ENCODE measurements at places on chromosomes 13 and 19.

GRCh38 chr13:74251778-74252519 lies 117.7 kb upstream of the KLF12 start:
- DNase-seq, result peak; percentile 5

GRCh38 chr19:38840583-38840968 lies 9.0 kb upstream of the ECH1 start:
- no peak for DNase-seq

DNA sequence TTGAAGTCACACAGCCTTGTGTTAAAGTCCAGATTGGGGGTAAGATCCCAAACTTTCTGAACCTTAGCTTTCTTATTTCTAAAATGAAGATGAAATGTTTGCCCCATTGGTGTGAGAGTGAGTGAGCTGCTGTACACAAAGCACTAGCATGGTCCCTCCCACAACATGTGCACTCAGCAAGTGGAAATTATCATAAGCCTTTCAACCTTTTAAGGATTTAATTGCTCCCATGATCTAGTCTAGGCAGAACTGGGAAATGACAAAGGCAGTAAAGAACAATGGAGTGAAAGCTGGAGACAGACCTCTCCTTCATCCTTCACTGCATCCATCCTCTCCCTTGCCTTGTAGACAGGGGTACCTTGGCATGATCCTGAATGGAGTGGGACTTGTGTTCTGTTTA lies 76.0 kb upstream of the GPR12 start:
- DNase-seq, result no peak

- DNase-seq, result no peak
Measured at GRCh38 chr13:51440381-51440780, 12.5 kb downstream of the INTS6 start.

- DNase-seq, result no peak
Measured at GRCh38 chr13:36717966-36718545, 44.2 kb downstream of the SERTM1 start.

- no peak for DNase-seq
Measured at GRCh38 chr19:30202060-30202600, 170.1 kb upstream of the ZNF536 start.

- no peak for DNase-seq
Measured at GRCh38 chr13:102395174-102395573, 6.7 kb downstream of the FGF14 start.

DNA sequence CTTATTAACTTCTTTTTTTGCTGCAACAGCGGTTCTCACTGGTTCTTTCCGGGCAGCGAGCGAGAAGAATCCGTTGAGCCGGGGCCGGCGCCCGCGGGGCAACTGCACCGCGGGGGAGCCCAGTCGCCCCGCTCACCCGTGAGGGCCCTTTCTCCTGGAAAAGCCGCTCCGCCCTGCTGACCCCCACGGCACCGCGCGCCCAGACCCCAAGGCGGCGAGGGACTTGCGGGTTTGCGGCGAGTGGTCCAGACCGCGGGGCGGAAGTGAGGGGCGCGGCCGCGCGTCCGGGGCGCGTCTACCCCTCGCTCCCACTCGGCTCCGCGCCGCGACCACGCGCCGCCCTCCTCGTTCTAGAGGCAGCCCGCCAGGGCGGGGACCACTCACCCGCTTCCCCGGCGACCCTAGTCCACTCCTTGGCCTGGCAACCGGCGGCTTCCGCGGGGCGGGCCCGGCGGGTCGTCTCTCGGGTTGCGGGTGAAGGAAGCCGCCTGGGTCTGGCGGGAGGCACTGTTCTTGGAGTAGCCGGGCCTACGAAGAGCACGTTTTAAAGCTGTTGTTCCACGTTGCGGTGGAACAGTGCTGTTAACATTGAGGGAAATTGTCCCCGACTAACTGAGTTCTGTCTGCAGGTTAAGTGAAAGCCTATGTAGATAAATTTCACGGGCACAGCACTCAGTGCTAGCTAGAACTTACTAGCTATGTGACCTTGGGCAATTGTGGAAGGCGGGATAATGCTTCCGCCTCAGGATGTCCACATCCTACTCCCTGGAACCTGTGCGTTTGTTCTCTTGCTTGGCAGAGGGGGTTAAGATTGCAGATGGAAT lies at the start of gene NEK3:
TSS of gene NEK3 (minus strand) at position 439 of the 824 bp plus-strand sequence. CDS start 3,406 bp downstream, outside the sequence.
- DNase-seq, result peak; percentile 66

GRCh38 chr13:47548294-47548840 lies 452.7 kb downstream of the SUCLA2 start:
- no peak for DNase-seq

DNA sequence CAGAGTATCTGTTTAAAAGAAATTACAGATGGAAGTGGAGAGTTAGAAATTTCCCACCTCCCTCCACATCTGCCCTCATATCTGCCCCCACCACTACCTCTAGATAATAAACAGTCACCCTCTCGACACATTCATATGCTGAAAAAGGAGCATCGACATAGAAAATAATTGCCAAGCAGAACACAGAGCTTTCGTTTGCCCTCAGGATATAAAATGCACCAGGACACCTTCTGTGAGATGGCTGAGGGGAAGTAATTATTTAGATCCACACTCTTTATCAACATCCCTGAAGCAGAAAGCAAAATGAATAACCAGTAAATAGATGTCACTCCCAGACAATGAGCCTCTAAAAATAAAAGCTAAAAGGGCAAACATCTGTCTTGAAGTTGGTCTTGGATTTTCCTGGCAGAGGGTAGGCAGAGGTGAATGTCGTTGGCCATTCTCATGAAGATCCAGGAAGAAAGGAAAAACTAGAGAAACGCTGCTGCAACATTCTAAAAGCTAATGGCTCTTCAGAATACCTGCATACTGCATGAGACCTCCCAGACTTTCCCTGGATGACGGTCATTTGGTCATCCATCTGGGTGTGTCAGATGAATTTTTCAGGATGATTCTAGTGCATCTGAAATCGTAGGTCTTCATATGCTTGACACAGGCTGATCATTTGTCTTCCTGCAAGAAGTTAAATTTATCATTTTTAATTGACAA lies 527.5 kb downstream of the RFC3 start:
- no peak for DNase-seq

DNA sequence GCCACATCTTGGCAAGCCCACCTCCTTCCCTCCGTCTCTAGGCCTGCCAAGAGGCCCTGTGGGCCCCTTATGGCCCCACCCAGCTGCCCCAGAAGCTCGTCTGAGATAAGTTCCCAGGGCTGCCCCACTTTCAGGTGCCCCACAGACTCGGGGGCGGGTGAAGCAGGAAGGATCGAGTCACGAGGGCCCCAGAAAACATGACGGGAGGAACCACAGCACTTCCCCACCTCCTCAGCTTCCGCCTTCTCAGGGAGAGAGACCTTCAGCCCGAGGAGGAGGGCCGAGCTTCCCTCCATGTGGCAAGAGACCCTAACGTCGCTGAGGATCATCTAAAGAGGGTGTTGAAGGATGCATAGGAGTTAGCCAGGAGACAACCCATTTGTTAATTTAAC lies 4.5 kb upstream of the IL12RB1 start:
- peak; percentile 18 for DNase-seq

DNA sequence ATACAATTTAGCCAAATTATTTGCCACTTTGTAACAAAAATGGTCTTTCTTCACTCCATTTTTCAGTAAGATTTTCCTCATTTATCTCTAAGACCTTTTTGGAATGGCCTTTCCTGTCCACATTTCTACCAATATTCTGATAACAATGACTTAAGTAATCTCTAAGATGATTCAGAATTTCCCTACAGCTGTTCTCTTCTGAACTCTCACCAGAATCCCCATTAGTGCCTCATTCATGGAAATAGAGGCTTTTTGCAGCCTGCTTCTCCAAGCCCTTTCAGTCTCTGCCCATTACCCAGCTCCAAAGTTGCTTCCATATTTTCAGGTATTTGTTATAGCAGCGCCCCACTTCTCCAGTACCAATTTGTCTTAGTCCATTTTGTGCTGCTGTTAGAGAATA lies 867.0 kb downstream of the GPC5 start:
- DNase-seq, result no peak

DNA sequence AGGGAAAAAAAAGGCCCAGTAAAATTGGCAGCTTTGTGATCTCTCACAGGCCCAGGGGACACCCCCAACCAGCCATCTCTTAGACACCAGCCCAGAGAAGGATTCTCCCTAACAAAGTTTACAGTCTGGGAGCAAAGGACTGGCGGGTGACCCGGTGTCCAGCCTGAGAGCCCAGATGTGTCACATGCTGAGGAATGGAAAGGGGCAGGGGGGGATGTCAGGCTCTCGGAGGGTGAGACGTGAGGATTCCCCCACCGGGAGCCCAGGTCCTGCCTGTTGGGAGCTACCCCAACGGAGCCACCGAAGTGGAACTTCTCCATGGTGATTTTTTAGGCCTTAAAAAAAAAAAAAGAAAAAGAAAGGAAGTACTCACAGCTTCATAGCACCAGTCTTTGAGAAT lies 4.8 kb upstream of the CTXN1 start:
- no peak for DNase-seq

DNA sequence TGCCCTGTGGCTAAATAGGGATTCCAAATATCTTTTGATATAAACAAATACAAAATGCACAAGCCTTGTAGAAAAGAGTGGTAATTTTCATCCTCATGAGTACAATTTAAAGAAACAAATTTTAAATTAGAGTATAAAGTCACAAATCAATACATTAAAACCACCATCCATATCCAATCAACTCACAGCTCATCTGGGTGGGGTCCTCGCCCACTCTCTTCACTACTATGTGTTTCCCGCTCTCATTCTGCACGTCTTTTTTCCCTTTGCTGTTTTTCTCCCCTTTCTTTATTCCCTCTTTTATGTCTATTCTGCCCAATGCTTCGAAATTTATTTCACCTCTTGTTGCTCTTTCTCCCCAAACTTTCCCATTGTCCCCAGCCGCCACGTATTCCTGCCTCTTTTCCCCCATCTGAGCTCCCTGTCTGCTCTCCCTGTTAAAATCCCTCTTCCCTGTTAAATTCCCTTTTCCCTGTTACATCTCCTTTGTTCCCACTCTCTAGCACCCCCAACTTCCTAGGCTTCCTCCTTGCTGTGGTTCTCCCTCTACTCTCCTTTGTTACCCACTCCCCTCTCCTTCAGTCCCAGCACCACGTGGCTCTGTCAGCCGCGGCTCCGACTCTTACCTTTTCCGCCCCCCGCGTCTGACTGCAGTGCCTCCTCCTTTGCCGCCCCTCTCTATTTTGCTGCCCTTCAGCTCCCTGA lies 1.3 kb downstream of the ZNF616 start:
- DNase-seq, result peak; percentile 32

DNA sequence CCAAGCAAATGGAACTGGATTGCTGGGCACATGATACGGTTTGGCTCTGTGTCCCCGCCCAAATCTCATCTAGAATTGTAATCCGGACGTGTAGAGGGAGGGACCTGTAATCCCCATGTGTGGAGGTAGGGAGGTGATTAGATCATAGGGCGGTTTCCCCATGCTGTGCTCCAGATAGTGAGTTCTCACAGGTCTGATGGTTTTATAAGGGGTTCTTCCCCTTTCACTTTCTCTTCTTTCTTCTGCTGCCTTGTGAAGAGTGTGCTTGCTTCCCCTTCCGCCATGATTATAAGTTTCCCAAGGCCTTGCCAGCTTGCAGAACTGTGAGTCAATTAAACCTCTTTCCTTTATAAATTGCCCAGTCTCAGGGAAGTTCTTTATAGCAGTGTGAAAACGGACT lies 32.6 kb upstream of the MTIF3 start:
- DNase-seq, result no peak

DNA sequence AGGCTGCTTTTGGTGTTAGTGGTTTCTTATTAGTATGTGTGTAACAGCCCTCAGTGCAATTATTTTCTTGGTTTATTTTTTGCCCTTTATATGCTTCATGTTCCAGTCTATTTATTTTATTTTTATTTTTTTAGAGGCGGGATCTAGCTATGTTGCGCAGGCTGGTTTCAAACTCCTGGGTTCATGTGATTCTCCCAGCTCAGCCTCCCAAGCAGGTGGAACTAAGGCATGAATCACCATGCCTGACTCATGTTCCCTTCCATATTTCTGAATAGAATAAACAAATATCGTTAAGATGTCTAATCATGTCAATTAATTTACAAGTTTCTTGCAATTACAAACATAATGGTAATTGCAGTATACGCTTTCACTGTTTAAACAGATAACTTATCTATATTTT lies 11.7 kb downstream of the SKA3 start:
- no peak for DNase-seq

DNA sequence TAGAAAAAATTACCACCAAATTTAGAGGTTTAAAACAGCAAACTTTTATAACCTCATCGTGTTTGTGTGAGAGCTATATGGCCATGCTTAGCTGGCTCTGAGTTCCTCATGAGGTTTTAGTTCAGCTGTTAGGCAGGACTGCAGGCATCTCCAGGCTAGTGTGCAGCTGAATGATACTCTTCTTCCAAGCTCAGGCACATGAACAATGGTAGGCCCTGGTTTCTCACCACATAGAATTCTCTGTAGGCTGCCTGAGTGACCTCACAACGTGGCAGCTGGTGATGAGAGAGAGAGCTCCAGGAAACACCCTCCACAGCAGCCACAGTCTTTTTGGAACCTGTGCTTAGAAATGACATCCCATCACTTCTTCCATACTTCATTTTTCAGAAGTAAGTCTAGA lies 540.6 kb upstream of the MIR17HG start:
- DNase-seq, result no peak

- no peak for DNase-seq
Measured at GRCh38 chr13:22073718-22074117, 402.8 kb downstream of the FGF9 start.

- no peak for DNase-seq
Measured at GRCh38 chr19:38792250-38793111, 3.5 kb downstream of the LGALS7B start.

DNA sequence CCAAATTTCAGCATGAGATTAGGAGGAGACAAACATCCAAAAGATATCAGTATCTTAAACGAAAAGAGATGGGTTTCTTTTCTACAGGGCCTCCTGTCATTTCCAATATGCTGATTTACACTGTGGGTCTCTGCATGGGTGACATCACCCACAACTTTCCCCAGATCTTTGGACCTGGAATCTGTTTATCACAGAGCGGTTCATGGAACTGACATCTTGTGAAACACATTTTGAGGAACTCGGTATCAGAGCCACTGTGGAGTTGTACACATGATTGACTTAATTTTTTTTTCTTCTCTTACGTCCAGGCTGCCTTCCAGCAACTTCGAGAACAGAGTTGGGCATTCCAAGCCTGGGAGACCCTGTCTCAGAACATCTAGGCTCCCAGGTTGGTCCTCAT lies 80.2 kb upstream of the SERP2 start:
- DNase-seq, result no peak

DNA sequence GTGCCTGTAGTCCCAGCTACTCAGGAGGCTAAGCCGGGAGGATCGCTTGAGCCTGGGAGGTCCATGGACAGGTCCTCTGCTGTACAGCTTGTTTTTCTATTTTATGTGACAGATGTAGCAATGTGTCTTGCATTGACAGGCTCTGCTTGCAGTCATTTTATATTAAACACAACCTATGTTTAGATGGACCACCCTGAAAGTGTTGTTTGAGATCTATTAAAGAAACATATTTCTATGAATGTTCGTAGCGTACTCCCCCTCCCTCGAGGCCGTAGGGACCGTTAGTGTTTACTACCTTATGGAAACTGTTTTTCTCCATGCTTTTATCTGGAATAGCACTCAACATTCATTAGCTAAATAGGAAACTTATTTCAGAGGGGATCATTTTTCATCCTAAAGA lies 64.9 kb upstream of the RNF113B start:
- DNase-seq, result no peak

- peak; percentile 78 for DNase-seq
Measured at GRCh38 chr19:1233115-1233667, 4.6 kb downstream of the CBARP start.

- DNase-seq, result peak; percentile 93
Measured at GRCh38 chr19:8526345-8527091, 12.6 kb upstream of the ZNF414 start.

- no peak for DNase-seq
Measured at GRCh38 chr19:5125797-5126497, 157.0 kb downstream of the KDM4B start.

- DNase-seq, result no peak
Measured at GRCh38 chr13:112837371-112838037, 131.5 kb upstream of the MCF2L start.

GRCh38 chr19:4533835-4534424 lies 1.1 kb downstream of the PLIN5 start:
- DNase-seq, result no peak
